SJSA1 (cell line): ENCODE measurements at places on chromosomes 11 and 22.
A peak's percentile ranks its signal among the peaks of the same experiment; 100 is the strongest.

- no peak for DNase-seq
Observed at GRCh38 chr11:6442441-6442840, 1.7 kb upstream of the HPX start.

DNA sequence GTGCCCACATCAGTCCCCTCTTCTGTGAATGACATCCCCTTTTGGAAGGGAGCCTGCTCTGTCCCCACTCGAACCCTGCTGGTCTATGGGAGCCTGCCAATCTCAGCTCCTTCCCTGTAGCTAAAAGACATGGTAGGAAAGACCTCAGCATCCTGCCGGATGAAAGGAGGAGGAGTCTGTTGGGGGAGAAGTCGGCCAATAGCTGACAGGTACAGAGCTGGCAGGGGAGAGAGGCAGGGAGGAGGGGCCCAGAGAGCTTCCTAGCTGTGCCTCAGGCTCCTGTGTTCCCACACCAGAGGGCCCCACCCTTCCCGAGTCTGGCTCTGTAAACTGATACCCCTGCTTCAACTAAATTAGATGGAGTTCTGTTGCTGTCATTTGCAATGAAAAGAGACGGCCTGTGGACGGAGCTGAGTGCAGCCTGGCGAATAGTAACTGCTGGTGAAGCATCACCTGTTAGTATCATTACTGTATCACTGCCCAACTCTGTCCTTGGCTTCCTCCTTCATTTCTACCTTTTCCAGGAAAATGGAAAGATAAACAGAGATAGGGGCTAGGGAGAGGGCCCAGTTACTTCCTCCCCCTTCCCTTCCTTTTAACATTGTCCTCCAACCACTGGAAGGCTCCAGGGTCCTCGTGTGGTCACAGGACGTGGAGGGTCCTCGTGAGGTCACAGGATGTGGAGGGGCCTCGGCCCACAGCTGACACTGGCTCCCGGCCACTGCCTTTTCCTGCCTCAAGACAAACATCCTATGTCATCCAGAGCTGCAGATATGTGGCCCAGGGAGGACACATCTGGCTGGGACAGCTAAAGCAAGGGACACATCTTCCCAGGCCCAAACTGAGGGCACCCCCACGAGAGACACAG is 15.1 kb downstream of the FXYD6 start:
- DNase-seq: no peak

GRCh38 chr11:2990617-2991451 is 1.3 kb downstream of the NAP1L4 start:
- peak; percentile 46 for DNase-seq

- DNase-seq: no peak
Observed at GRCh38 chr11:126603486-126603885, 248.0 kb downstream of the ST3GAL4 start.

DNA sequence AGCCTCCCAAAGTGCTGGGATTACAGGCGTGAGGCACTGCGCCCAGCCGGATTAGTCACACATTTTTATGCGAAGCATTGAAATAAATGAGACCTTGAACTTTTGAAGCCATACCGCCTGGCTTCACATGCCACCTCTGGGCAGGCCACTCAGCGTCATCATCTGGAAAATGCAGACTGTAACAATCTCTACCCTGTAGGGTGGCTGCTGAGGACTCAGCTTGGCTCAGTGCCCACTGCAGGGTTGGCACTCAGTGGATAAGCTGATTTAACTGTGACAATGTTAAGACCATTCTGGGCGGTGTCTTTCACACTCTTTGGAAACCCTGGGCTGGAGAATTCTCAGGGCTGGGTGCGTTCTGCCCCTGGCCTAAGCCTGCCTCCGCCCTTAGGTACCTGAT is 8.5 kb downstream of the SH3BP1 start:
- no peak for DNase-seq

DNA sequence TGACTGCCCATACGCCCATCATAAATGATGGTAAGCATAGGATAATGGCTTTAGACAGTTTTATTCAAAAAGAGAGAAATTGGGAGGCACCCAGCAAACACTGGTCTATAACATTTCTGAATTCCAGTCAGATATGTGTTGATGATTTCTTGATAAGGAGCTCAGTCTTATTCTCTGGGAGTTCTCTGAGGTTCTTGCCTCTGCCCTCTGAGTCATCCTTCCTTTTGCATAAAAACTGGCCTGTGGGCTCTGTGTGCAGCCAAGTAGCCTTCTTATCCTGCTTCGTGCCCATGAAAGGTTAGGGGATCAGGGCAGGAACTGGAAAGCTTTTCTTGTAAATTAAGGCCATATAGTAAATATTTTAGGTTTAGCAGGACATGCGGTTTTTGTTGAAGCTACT is 48.9 kb downstream of the FAR1 start:
- peak; percentile 45 for DNase-seq
